Activated T-cell treated with anti-CD3 and anti-CD28 coated beads for 24 hours (primary cell): ENCODE measurements at places on chromosomes 7 and 10.

DNA sequence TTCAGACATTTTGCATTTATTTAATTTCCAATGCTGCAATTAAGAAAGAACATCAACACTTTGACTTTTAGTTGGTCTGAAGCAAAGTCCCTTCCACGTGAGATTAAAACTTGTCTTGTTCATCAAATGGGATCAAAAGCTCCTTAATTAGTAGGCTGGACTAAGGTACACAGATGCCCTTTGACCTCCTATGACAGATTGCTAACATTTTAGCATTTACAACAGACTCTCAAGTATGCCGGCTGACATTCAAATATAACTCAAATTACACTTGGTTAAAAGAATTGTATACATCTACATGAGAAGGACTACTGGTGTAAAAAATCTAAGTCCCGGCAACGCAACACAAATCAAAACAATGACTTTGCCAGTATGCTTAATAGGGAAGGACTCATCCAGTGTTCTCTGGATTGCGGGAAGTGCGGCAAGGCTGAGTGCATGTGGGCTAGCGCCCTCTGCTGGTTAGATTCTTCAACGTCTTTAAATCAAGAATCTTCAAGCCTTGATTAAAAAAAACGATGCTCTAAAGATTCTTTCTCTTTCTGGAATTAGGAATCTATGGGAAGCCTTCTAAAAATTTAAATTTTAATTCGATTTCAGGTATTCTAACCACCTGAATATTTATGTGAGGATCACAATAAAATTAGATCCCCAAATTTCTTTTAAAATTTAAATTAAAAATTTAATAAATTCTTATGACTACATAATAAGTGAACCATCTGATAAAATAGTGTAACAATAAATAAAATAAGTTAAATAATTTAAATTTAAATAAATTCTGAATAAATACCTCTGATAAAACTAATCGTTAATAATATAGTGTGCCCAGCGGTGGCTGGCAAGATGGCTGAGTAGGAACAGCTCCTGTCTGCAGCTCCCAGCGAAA is 444.7 kb downstream of the DGKB start:
- DNase-seq, result peak; percentile 16

GRCh38 chr10:57791546-57791945 is 476.1 kb downstream of the IPMK start:
- no peak for DNase-seq

- no peak for DNase-seq
Observed at GRCh38 chr10:72626444-72626754, 520 bp upstream of the MICU1 start.

DNA sequence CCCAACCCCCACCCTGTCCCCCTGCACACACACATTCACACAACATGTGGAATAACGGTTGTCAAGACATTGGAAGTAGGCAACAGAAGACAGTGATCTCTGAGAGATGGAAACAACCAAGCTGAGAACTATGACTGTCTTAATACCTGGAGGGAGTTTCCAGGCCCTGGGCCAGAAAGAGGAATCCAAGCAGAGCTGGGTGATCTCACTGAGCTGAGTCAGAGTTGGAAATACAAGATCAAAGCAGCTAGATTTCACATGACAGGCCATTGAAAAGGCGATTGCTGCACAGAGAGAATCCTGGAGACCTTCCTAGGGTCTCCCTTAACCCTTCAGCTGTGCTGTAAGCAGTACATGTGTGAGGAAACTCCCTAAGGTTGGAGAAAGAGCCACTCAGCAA is 165.8 kb upstream of the PRSS1 start:
- peak; percentile 6 for DNase-seq

- DNase-seq, result no peak
Observed at GRCh38 chr7:76400248-76400647, 9.2 kb downstream of the SSC4D start.
